ENCODE measurements at places on chromosomes 6 and 20.

GRCh38 chr6:164378330-164378729 lies 931.1 kb downstream of the C6orf118 start:
- peak; percentile 99 for DNase-seq

DNA sequence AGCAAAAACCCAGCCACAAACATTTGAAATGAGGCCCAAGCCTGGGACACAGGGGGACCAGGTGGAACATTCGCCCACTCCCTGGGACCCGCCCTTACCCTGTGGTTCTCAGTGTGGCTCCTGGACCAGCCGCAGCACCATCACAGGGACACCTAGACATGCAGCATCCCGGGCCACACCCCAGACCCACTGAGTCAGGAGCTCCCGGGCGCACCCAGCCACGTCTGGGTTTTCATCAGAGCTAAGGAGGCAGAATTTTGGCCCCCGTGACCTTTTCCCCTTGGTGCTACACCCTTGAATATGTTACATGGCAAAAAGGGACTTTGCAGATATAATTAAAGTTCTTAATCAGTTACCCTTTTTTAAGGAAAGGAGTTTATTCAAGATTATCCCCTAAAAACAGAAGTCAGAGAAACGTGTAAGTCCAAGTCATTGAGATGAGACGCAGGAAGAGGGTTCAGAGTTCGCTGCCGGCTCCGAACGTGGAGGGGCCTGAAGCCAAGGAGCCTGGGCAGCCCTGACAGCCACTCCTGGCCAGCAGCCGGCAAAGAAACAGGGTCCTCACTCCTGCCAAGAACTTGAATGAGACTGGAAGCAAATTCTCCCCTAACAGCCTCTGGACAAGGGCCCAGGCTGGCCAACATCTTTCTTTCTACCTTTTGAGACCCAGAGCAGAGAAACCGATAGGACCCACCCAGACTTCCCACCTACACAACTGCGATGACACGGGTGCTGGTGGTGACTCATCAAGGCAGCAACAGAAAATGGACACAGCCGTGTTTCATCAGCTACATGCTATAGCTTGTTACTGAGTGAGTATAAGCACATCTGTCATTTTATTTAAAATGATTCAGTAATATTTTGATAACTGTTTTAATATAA lies 25.3 kb downstream of the BFSP1 start:
- DNase-seq, result no peak

- DNase-seq, result peak; percentile 12
Measured at GRCh38 chr6:24126586-24127192, 674 bp downstream of the NRSN1 start.

GRCh38 chr6:161809971-161810370 lies 536.1 kb upstream of the AGPAT4 start:
- no peak for DNase-seq

DNA sequence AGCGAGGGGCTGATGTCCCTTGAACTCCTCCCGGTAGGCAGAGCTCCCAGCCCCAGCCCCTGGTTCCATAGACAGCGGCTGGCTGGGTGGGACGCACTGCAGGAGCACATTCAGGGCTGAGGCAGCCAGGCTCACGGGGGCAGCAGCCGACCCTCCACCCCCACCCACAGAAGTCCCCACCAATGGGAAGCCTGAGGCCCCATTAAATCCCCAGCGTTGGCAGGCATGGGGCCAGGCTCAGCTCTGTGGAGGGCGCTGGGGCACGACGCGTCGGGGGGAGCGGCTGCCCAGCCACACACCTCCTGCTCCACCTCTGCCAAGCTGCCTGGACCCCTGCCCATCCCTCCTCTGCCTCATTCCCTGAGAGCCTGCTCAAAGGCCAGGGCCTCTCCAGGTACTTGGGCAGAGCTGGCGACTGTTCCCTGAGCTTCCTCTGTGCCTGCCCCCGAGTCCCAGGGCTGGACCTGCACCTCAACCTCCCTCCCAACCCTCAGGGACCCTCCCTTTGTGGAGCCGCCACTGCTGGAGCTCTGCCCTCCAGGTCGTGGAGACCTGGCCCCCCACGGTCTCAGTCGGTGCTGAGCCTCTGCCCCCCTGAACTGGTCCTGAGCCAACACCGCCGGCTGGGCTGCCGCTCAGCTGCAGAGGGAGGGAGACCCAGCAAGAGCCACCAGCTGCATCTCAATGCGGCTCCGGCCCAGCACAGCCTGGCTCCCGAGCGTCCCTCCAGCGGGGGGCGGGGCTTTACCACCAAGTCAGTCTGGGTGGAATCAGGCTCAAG lies 9.1 kb downstream of the CHRNA4 start:
- peak; percentile 73 for DNase-seq

DNA sequence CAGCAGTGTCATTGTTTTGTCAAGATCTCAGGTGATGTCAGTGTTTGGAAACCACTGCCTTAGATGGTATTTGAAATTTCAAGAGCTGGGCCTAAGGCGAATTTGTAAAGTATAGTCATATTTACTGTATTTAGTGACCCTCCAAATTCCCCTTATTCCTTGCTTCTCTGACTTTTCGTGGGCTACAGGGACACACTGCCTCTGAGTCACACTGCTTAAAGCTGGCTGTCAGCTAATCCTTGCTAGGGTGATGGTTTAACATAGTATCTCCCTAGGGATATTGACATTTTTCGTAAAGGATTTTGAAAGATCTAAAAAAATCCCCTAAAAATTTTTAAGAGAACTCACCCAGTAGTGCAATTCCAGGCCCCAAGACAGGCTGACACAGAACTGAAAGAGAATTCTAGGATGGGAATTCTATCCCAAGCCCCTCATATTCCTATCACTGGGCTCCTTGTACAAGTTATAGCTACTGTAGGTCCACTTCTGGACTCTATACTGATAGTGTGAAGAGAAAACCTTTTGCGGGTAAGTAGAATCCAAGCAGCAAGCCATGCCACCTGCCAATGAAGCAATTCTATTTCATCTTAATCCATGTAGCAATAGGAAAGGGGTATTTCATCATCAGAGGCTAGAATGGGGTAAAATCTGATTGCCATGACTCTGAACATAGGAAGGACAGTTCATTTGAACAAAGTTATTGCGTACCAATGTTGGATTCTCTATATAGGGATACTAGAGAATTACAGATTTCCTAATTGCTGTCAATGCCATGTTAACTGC lies 4.3 kb downstream of the BMP6 start:
- no peak for DNase-seq

DNA sequence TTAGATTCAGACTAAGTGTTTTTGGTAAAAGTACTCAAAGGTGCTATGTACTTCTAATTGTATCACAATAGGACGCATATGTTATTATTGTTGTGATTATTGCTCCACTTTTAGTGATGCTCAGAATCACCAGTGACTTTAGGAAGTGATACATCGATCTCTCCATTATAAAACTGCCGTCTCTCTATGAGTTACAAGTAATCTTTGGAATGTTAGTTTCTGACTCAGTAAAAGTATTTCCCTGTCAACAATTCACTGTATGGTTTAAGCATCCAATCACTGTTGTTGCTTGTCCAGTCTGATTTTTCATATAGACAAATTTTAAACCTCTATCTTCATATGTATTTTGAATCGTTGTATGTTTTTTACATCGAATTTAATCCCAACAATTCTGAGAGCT lies 9.4 kb downstream of the DCBLD1 start:
- no peak for DNase-seq

DNA sequence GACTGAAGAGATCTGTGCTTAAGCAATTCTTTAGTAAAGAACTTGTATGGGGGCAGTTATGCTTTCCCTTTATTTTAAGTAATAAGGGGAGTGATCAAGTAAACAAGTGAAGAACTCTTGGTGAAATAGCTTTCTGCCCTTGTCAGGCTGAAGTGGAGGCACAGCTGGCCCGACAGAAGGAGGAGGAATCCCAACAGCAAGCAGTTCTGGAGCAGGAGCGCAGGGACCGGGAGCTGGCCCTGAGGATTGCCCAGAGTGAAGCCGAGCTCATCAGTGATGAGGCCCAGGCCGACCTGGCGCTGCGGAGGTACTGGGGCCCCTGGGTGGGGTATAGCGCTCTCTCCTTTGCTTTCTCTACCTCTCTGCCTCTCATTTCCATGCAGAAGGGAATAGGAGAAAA lies 143.3 kb downstream of the MYO6 start:
- DNase-seq, result no peak

DNA sequence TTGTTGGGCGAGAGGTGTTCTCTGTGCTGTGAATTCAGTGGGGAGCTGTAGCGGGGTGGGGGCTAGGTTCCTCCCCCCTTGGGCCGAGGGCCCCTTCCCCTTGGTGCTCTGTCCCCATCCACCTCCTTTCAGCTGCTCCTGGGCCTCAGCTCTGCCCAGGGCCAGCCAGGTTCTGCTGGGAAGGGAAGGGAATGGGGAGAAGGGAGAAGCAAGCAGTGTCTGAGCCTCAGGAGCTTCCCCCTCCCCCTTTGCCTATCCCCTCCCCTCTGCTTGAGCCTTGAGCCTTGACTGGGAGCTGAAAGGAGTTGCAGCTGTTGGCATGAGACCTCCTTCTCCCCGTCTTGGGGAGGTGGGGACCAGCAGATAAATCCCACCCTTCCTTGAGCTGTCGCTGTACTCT lies 576 bp upstream of the RRP36 start:
- no peak for DNase-seq

DNA sequence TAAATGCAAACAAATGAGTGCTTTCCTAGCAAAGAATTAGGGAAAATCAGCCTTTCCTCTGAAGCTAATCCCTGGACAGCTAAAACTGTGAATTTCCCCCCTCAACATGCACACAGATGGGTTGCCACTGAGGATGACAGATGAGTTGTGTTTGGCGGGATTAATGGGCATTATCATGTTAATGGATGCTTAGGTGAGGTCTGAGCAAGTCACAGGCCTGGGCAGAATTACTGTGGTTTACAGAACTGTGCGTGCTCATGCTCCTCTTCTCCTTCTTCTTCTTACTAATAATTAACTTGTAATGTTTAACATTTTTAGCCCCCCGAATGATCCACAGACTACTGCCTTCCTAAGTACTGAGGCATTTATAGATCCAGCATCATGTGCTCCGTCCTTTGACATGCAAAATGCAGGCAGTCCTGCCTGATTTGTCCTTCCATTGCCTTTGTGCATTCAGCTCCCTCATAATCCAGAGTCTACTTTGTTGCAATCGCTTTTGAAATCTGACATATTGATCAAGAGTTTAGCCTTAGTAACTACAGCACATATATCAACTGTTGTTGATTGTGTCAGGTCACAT lies 753.4 kb upstream of the MMS22L start:
- DNase-seq, result no peak

- no peak for DNase-seq
Measured at GRCh38 chr20:58344741-58345140, 35.2 kb downstream of the RAB22A start.

DNA sequence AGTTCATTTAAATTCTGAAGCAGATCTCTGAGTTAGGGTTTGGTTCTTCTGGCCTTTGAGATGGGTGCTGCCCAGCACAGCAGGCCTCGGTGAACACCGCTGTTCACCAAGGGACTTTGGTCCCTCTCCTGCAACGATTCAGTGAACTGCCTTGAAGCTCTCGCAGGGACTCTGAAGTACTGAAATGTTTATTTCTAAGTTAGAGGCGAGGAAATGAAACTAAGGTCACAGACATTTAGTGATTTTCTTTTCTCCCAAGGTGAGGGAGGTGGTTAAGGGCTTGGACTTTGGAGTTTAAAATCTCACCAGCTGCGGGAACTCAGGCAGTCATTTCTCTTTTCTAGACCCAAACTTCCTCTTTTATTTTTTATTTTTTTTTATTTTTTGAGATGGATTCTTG lies 26.2 kb downstream of the E2F3 start:
- DNase-seq, result no peak

DNA sequence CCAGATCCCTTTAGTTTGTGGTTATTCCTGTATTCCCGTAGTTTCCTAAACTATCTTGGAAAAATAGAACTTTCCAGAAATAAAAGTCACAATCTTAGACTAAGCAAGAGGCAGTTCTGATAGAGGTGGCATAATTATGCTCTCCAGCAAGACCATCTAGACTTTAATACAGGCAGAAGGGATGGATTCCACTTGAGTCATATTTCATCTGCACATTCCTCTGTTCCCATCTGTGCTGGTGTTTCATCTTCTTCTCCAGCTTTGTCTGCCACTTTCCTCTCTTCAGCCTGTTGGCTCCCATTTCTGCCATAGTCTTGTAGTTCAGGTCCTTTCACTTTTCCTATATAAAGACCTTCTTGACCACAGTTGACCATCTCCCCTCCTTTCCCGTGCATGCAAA lies 102.9 kb downstream of the SOBP start:
- no peak for DNase-seq

DNA sequence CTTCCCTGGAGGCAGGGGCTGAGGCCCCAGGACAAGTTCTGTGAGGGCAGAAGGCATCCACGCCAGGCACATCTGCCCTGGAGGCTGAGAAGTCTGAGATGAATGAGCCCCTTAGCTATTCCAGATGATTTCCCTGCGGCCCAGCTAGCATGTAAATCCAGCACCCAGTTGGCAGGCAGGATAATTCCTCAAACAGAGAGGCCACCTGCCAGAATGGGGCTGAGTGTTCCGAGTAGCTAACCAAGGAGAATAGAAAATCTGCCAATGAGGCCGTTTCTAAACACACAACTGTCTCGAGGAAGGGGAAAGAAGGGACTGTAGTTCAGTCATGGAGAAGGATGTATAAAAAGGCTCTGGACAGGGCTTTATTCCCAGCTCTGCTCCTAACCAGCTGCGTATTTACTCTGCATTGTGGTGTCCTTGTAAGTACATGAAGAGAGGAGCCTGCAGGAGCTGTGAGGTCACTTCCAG lies 211.4 kb upstream of the CDYL start:
- DNase-seq, result no peak

- no peak for DNase-seq
Measured at GRCh38 chr6:125746019-125746414, 3.4 kb upstream of the HEY2 start.

DNA sequence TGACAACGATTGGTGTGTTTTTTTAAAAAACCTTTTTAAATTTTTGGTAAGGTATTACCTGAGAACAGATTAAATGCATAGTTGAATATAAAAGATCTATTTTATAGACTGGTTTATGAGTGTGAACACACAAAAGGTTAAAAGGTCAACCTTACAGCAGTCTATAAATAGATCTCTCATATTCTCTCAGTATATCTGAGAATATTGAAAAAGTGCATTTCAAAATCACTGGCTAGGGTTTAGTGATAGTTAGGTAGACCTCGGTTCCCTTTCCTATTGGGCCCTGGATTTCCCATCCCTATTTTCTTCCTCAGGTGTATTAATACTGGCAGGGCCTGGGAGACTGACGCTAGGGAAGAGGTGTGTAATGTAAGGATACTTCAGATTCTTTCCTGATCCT lies 723 bp upstream of the ZNF451 start:
- DNase-seq, result no peak

DNA sequence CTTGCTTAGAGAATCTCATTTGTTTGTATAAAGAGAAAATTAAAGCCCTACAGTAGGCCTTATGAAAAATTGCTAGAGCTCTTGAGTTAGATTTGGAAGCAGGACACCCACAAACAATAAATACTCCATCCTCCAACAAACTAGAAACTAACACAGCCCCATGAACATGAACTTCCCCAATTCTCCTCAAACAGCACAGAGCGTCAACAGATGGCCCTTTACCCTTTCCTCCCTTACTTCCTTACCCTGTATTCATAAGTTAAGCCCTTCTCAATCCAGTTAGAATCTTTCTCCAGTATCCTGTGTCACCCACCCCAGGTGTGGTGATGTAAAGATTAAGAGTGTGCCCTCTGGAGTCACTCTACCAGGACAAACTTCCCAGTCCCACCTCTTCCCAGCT lies 113.7 kb downstream of the UNC5CL start:
- no peak for DNase-seq

All from NCI-H1105 treated with DMSO at 0.1 percent for 48 hours (cell line).